ENCODE measurements at places on chromosomes 4 and X. TPM values are rescaled to one million over a fixed set of nuclear protein-coding genes. Genes with fewer than 3 reads are reported as not detected.

The NXF3 gene
- total RNA-seq, result 0.46 TPM

The PLAC8 gene
- total RNA-seq, result 12.5 TPM

GRCh38 chr4:91032725-91033445 is 905.7 kb downstream of the CCSER1 start:
- DNase-seq, result peak; percentile 2

GRCh38 chr4:134935320-134935719 is 733.7 kb upstream of the PABPC4L start:
- DNase-seq, result peak; percentile 8

DNA sequence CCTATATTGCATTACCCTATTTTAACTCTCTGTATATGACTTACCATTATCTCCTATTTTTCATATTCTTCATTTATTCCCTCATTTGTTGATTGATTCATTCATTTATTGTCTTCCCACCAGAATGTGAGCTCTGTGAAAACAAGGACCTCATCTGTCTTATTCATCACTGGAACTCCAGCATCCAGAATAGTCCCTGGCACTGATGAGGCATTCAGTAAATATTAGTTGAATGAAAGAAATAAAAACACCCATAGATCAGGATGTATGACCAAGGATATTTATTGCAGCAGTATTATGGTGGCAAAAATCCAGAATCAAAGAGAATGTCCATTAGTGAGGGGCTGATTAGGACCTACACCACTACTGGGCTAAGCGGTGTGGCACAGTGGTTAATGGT is 164.9 kb downstream of the SPRY1 start:
- DNase-seq, result no peak

DNA sequence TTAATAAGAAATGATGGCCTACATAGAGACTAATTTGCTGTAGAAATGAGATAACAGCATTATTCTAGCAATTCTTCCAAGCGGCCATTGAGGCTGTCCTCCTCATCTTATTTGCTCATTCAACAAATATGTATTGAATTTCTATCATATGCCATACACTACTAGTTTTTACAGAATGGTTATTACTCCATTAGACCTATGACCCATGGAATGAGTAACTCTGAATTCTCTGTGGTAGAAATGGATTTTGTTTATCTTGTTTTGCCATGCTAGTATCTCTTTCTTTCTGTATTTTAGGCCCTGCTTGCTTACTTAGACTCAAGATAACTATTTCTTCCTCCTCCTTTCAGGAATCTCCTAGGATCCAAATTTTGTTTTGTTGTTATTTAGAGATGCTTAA is 103.5 kb downstream of the RPA4 start:
- DNase-seq, result peak; percentile 49

DNA sequence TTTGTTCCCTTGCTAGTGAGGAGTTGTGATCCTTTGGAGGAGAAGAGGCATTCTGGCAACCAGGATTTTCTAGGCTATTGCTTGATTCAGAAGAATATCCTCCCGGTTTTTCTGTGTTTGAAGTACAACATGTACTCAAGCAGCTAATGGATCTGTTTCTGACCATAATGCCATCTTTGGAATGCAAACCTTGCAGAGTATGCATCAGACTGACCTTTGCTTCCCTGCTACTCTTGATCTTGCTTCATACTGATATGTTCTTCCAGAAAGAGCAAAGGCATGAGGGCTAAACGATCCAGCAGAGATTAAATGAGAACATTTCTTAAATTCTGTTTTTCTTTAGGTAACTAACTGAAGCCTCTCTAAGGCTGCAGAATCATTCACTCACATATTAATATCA is 265.4 kb upstream of the SLC7A11 start:
- DNase-seq, result peak; percentile 77

DNA sequence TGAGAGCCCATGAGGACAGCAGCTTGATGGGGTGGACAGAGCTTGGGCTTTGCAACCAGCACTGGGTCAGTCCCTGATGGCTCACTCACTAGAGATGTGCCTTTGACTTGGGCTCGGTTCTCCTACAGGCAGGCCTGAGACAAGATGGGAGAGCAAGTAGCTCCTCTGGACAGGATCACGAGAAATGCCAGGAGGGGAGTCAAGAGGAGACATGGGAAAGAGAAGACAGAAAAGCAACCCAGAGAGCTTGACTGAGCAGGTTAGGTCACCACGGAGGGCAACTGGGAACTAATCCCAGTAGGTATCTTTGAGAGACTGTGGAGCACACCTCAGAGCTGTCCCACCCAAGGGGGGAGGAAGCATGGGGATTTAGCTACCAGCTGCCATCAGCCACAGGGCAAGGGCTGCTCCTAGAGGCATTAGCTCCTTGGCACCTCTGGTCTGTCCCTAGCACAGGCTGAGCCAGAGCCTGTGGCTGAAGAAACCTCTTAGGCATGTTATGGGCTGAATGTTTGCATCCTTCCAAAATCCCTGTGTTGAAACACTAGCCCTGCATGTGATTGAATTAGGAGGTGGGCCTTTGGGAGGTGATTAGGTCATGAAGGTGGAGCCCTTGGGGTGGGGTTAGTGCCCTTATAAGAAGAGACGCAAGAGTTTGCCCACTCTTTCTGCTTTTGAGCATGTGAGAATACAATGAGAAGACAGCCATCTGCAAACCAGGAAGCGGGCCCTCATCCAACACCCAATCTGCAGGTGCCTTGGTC is 145.6 kb downstream of the SMIM20 start:
- no peak for DNase-seq

- no peak for DNase-seq
These were observed 6.6 kb downstream of the EFNB1 start for GRCh38 chrX:68835468-68835867.

DNA sequence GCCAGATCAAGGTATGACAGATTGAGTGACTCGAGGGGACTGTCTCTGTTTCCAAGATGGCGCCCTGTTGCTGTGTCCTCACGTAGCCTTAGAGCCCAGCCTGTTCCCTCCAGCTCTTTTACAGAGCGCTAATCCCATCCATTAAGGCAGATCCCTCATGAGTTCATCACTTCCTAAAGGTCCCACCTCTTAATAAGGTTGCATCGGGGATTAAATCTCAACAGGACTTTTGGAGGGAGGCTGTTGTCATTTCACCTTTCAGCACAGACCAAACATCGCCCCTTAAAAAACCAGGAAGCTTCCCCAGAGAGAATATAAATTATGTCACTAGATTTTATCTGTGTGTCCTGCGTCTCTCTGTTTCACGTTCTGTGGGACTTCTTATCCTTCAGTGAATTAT is 32.6 kb upstream of the DHRSX start:
- DNase-seq, result no peak

All from LHCN-M2 (cell line).